ENCODE measurements at places on chromosomes 4 and X.

GRCh38 chr4:149031399-149031798 lies 589.2 kb upstream of the NR3C2 start:
- no peak for DNase-seq

GRCh38 chr4:97548186-97548585 lies 595.1 kb downstream of the STPG2 start:
- no peak for DNase-seq

DNA sequence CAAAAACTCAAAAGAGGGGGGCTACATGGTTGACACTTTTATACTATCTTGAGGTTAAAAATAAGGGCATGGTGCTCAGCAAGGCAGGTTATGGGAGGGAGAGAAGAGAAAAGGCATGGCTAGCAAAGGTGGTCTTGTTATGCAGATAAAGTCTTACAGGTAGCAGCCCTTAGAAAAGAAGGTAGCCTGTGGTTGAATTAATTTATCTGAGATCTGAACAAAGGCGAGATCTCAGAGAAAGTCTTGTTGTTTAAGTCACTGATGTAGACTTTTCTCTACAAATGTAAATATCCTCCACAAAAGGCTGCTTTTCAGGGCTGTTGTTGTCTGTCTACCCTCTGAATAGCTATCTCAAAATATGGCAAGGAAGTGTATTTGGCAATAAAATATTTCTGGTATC lies 1250.4 kb downstream of the PCDH18 start:
- no peak for DNase-seq

DNA sequence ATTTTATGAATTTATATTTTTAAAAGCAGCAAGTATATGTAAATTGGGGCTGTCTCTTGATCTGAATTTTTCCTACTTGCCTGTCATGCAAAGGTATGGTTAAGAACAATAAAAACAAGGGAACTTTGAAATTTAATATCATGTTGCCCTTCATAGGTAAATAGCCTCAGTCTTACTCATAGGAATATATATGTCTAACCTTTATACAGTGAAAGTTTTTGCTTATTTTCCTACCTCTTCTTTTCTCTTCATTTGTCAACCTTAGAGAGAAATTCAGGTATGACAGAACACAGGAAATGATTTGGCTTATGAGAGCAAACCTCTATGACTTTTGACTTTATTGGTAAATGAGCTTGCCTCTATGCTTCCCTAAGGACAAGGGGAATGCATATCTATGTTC lies 716.0 kb downstream of the CENPC start:
- DNase-seq = no peak

DNA sequence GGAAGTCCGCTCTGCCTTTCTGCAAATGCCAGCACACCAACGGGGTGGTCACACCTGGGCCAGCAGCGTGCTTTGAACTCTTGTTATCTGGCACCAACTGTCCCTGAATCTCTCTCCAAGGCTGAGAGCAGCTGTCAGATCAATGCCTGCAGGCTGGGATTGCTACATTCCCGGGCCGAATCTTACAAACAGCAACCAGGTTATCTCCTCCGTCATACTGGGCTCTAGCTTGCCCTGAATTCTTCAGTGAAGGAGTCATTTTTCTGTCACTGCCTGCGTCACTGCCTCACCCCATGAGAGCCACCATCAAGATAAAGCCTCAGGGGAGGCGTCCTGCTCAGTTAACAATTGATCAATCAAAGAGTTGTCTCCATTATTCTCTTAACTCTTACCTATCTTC lies 329.4 kb upstream of the PPARGC1A start:
- DNase-seq = no peak

DNA sequence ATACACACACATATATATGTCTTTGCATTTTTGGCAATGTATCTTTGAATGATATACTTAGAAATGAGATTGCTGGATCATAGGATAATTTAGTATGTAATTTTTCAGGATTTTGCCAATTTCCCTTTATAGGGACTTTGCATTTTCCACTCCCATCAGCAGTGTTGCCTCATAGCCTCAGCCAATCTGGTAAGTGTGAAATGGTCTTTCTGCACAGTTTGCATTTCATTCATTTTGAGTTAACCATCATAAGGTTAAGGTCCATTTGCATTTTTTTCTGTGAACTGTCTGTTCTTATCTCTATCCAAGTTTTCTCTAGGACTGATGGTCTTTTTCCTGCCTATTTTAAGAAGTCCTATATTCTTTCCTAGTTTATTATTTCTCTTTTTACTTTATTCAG lies 474.8 kb downstream of the ZNF674 start:
- no peak for DNase-seq

DNA sequence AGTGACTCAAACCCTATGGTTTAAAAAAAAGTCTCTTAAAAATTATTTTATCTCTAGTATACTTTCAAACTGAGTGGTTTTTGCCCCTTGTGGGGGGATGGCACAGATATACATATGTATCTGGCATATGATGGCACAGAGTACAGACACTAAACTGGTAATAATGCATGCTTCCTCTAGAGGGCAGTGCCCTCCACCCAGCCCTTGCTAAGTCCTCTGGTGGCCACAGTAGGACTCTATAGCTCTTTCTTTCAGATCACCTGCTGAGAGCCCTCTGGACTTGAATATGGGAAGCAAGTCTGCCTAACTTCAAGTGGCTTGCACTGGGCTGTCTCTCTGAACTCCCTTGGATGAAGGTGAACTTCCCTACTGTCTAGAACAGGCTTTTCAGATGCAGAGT lies 66.3 kb downstream of the TSPAN7 start:
- DNase-seq = no peak

DNA sequence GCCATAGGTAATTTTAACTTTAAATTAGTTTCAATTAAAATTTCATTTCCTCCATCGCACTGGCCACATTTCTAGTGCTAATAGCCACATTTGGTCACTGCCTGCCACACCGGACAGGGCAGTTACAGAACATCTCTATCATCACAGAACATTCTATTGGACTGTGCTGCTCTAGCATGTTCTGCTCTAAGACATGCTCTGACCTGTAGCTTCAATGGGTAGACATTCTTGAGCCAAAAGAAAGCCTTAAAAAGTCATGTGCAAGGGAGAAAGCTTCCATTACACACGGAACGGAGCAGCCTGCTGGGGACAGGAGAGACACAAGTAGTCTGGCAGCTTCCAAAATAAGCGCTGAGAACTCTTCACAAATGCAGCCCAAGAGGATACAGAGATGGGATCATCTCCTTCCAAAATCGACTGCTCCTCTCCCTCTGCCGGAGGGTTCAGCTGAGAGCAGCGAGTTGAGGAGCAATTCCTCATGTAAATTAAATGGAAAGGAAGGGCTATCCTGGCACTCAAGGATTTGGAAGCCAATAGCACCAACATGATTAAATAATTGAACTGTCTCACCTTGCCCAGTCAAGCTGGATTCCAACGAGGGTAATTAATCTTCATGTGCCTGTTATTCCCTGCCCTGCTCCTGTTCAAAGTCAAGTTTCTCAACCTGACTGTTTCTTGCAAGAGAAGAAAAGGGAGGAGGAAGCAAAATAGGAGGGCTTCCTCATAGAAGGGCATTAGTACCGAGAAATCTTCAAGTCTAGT lies 336.4 kb upstream of the NOCT start:
- no peak for DNase-seq

- DNase-seq = no peak
Observed at GRCh38 chr4:74671080-74671698, 123.1 kb downstream of the BTC start.

- no peak for DNase-seq
Observed at GRCh38 chr4:26081795-26082498, 167.9 kb downstream of the SMIM20 start.

DNA sequence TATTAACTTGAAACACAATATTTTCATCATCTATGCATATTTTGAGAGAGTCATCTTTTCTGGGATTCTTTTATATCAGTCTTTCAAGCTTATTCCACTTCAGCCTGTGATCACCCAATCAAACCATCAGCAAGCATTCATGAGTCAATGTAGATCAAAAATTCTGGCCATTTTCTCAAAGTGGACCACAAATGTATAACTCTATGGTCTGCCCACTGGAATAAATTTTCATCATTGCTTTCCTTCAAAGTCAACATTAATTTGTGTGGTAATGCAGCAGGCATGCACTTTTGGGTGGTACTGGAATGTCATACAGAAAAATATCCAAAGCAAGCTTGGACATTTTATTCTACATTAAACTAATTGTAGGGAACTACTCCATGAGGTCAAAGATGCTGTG lies 1013.0 kb downstream of the STIM2 start:
- no peak for DNase-seq

DNA sequence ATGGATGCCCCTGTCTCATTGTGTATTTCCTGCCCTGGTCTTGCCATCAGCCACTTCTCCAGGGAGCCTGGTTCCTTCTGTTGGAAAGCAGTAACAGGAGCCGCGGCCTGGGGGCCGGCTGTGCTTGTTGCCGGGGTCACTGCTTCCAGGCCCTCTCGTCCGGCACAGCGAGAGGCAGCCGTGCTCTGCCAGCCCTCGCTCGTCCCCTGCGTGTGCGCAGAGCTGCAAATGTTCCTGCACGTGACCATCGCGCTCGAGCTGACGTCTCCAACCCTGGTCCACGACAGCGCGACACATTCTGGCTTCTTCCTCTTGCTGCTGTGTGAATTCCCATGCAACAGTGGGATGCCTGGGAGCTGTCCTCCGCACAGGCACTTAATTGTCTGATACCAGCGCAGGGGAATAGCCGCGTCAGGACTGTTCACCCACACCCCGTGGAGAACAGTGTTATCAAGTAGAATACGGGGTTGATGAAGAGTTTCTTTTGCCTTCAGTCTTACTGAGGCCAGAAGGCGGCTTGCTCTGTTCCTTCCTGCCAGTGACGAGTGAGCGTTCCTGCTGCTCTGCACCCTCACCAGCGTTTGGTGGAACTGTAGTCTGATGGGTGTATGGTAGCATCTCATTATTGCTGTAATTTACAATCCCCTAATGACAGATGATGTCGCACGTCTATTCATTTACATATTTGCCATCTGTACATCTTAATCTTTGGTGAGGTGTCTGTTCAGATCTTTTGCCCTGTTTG lies 12.3 kb downstream of the PDE6B start:
- DNase-seq = no peak

- no peak for DNase-seq
Observed at GRCh38 chrX:69066021-69066757, 99.1 kb downstream of the PJA1 start.

GRCh38 chrX:130916636-130917422 lies 13.8 kb upstream of the ENOX2 start:
- DNase-seq = no peak

DNA sequence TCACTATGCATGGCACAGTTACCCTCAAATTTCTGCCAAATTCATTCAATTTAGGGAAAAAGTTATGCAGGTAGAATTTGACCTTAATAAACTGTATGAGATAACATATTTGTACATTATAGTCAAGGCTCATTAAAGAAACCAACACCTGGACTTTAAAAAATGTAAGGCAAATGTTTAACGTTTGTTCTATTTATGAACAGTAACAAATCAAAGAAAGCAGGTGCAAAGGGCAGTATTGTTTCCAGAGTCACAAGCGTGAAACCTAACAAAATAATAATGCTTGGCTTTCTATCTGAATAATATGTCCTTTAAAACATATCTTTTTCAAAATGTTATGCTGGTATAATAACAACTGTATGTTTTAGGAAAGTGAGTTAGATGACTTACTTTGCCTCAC lies 41.2 kb downstream of the LIN54 start:
- no peak for DNase-seq

GRCh38 chr4:105186701-105187161 lies 40.1 kb downstream of the TET2 start:
- no peak for DNase-seq

DNA sequence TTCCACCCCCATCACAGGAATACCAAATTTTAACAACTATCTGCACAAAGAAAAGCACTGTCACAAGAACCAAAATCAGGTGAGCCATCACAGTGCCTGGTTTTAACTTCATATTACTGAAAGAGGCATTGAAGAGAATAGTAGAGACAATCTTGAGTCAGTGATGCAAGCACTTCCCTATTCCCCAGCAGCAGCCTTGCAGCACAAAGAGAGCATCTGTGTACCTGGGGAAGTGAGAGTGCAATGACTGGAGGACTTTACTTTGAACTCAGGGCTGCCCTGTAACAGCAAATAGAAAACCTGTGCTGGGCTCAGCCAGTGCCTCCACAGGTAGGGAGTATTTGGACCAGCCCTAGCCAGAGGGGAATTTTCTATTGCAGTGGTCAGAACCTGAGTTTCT lies 361.8 kb downstream of the TEX13C start:
- DNase-seq = no peak

GRCh38 chrX:150084496-150085229 lies 146.4 kb upstream of the EOLA2 start:
- no peak for DNase-seq

DNA sequence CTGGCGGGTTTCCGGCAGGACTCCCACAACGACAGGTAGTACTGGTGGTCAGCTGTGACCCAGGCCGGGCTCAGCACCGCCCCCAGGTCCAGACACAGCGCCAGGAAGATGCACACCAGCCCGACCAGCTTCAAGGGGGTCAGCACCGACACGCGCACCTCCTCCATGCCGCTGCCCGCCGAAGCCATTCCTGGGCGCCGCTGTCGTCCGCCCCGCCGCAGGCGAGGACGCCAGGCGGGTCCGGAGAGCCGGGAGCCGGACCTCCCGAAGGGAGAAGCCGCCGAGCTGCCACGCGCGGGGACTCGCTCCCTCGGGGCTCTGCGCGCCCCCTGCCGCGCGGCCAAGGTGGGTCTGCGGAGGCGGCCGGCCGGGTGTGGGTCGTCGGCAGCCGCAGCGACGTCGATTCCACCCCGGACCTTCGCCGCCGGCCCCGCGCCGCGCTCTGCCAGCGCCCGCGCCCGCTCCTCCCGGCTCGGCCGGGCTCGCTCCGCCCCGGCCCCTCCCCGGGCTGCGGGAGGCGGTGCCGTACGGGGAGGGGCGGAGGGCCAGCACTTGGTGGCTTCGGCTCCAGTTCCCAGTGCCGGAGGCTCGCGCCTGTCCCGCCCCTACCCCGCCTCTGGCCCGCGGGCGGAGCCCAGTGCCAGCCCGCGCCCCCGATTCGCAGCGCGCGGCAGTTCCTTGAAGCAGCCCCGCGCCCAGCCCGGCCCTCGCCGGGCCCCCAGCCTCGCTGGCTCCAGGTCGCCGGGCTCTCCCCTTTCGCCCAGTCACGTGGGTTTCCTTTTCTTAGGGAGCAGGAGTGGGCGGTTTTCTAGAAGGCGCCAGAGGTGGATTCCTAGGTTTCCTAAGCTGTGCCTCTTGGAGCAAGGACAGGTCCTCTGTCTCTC lies at the start of gene TMEM47:
Gene TMEM47, minus strand, starts transcription at position 444 of the 884 bp plus-strand sequence. Its CDS starts 256 bp downstream, at position 188.
- DNase-seq = no peak

Data from activated effector memory CD4-positive, alpha-beta T cell treated with Interleukin-2 at 50 U/mL for 16 hours (primary cell).